ENCODE measurements at places on chromosomes 12 and 14. TPM values are rescaled to one million over a fixed set of nuclear protein-coding genes. Genes with fewer than 3 reads are reported as not detected.
A peak's percentile ranks its signal among the peaks of the same experiment; 100 is the strongest.

- DNase-seq = peak; percentile 38
Measured at GRCh38 chr12:89373763-89374572, 21.7 kb upstream of the DUSP6 start.

GRCh38 chr14:25103820-25104219 lies 53.9 kb upstream of the STXBP6 start:
- DNase-seq = no peak

GRCh38 chr12:132363661-132364347 lies 34.4 kb upstream of the GALNT9 start:
- no peak for DNase-seq

Gene PLEK2
- 12.0 TPM for total RNA-seq

DNA sequence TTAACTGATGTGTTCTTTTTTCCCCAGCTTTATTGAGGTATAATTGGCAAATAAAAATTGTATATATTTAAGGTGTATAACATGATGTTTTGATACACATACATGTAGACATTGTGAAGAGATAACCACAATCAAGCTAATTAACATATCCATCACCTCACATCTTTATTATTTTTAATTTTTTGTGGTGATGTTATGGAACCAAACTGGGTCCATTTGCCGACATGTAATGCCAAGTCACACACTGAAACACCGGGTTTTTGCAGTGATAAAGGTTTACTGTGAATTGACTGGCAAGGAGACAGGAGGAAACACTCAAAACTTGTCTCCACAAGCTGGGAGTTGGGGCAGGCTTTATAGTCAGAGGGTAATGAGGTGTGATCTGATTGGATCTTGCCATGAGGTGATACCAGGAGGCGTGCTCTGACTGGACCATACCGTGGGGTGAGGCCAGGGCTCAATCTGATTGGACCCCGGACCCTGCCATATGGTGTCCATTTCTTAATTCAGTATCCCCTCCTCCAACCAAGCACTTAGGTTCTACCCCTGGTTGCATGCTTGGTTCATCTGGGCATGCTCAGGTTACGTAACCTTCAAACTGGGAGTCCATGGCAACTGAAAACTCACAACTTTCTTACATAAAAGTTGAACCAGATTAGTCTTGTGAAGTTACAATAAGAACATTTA lies 11.8 kb upstream of the WSCD2 start:
- DNase-seq = peak; percentile 13
